ENCODE measurements at places on chromosomes 2 and 18. TPM values are rescaled to one million over a fixed set of nuclear protein-coding genes. Genes with fewer than 3 reads are reported as not detected.

The SPP2 gene
- total RNA-seq, result not detected

The LRRFIP1 gene
- total RNA-seq, result 84.7 TPM

The PRLH gene
- not detected for total RNA-seq

The UNC80 gene
- total RNA-seq, result not detected

The IL36A gene
- not detected for total RNA-seq

The ATAD2B gene
- 15.8 TPM for total RNA-seq

The FSIP2 gene
- 1.7 TPM for total RNA-seq

The TMEM17 gene
- 3.8 TPM for total RNA-seq

The MEP1B gene
- not detected for total RNA-seq

DNA sequence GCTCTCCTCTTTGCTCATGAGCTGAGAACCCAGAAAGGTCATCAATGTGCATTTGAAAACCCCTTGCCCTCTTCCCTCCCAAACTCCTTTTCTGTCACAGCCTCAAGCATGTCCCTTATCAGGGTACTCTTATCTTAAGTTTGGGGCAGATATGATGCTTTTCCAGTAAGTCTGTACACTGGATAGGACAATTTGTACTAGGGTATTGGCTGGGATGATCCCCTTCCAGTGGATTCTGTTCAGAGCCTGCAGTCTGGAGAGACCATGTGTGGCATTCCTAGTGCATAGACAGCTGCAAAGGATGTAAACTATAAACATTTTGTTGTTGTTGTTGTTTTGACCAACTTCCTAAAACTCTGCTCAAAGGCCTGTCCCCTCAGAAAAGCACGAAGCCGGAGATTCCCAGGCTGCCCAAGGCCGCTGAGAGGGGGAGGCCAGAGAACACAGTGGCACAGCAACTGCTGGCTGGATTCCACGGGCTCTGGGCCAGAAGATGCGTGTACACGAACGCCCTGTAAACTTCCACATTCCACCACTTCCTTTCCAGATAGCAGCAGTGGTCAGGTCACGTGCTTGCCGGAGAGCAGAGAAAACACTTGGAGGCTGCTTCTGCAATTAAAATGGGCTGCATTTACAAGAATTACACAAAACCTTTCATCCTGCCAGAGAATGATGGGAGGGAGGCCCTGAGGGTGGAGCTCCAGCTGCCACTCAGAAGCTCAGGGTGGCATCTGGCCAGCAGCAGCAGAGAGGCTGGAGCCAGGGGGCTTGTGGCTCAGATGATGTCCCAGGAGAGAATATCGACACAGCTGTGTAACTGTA lies 42.1 kb downstream of the BMP10 start:
- peak overlapping the region; percentile 32 for H3K4me3 ChIP-seq
- peaks cover 35% of the 10 kb centered on the region for H3K4me1 ChIP-seq
- no peak for DNase-seq
- peak overlapping the region; percentile 56 for H3K27ac ChIP-seq

- peaks cover 16% of the 10 kb centered on the region for H3K4me1 ChIP-seq
- peaks cover 30% of the 10 kb centered on the region for H3K36me3 ChIP-seq
- DNase-seq, result no peak
- no peak overlapping the region for H3K4me3 ChIP-seq
Measured at GRCh38 chr2:170073288-170073687, 104.7 kb upstream of the MYO3B start.

GRCh38 chr2:238816291-238816690 lies 31.6 kb upstream of the TWIST2 start:
- no peak for DNase-seq
- H3K27ac ChIP-seq, result no peak overlapping the region
- no peaks in the 10 kb centered on the region for H3K36me3 ChIP-seq
- H3K27me3 ChIP-seq, result peaks cover 37% of the 10 kb centered on the region
- no peak overlapping the region for H3K4me3 ChIP-seq
- no peaks in the 10 kb centered on the region for H3K4me1 ChIP-seq

GRCh38 chr2:101408925-101409324 lies 21.6 kb upstream of the CREG2 start:
- peaks cover 33% of the 10 kb centered on the region for H3K27me3 ChIP-seq
- H3K36me3 ChIP-seq, result no peaks in the 10 kb centered on the region
- no peak overlapping the region for H3K4me3 ChIP-seq
- DNase-seq, result no peak

DNA sequence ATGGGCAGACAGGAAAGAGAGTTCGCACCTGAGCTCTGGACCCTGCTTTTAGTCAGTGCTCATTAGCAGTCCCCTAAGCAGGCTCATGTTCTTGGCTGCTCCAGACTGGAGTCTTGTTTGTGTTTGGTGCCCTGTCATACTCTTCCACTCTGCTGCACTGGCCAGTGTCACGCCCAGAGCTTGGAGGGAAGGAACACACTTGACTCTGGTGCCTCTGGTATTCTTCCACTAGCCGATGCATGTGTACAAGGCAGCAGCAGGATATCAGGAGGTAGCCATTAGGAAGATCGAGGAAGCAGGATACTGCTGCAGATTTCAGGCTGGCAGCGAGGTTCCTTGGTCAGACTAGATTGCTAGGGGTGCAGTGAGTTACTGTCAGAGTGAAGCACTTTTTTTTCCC lies 81.4 kb upstream of the B3GNT2 start:
- H3K4me1 ChIP-seq, result peaks cover 16% of the 10 kb centered on the region
- H3K36me3 ChIP-seq, result peaks cover 3% of the 10 kb centered on the region
- H3K4me3 ChIP-seq, result no peak overlapping the region
- no peaks in the 10 kb centered on the region for H3K27me3 ChIP-seq
- no peak overlapping the region for H3K27ac ChIP-seq
- no peak for DNase-seq

DNA sequence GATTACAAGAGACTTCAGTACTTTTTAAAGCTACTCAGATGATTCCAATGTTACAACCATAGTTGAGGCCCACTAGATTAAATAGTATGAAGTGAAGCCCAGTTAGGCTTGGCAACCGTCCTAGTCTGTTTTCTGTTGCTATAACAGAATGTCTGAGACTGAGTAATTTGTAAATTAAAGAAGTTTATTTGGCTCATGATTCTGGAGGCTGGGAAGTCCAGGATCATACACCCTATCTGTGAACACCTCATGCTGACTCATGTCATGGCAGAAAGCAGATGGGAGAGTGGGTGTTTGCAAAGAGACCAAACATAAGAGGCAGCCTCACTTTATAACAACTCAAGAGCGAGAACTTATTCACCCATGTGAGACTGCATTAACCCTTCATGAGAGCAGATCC lies 63.1 kb downstream of the CCDC150 start:
- no peaks in the 10 kb centered on the region for H3K27me3 ChIP-seq
- H3K4me3 ChIP-seq, result no peak overlapping the region
- H3K36me3 ChIP-seq, result no peaks in the 10 kb centered on the region
- H3K4me1 ChIP-seq, result no peaks in the 10 kb centered on the region

DNA sequence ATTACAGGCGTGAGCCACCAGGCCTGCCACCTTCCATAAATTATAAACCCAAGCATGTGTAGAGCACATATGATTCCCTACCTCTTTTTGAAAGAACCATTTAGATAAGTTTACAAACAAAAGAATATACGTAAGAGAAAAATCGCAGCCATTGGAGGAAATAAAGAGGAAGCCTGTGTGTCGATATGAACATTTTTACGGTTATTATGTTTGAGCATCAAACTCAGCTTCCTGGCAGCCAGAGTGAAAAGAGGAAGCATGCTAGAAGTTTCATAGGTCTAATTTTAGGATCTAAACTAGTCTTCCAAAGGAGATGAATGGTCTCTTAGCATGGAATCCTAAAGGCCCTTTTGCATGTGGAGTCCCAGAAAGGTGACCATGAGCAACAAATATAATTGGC lies 104.3 kb downstream of the PLB1 start:
- no peaks in the 10 kb centered on the region for H3K36me3 ChIP-seq
- no peak overlapping the region for H3K27ac ChIP-seq
- no peak overlapping the region for H3K4me3 ChIP-seq
- no peaks in the 10 kb centered on the region for H3K27me3 ChIP-seq

- H3K4me3 ChIP-seq, result peak overlapping the region; percentile 70
- no peak overlapping the region for H3K27ac ChIP-seq
- no peaks in the 10 kb centered on the region for H3K36me3 ChIP-seq
- no peak for DNase-seq
Measured at GRCh38 chr2:172426635-172427255, 641 bp upstream of the ITGA6 start.

GRCh38 chr2:205785507-205786260 lies 103.4 kb downstream of the NRP2 start:
- H3K4me3 ChIP-seq, result no peak overlapping the region
- H3K27me3 ChIP-seq, result no peaks in the 10 kb centered on the region
- H3K27ac ChIP-seq, result no peak overlapping the region
- DNase-seq, result no peak

DNA sequence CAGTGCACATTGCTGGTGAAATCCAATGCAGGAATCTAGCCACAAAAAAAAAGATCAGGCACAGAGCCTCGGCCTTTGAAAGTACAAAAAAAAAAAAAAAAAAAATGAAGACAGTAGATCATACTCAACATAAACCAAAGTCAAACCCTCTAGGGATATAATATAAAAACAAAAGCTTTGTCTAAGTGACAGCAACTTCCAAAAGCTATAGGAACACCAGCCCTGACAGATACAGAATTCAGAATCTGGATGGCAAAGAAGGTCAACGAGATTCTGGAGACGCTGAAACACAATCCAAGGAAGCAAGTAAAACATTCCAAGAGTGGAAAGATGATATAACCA lies 54.0 kb upstream of the SCN1A start:
- no peak overlapping the region for H3K4me3 ChIP-seq
- H3K27ac ChIP-seq, result peak overlapping the region; percentile 85
- no peaks in the 10 kb centered on the region for H3K27me3 ChIP-seq
- H3K36me3 ChIP-seq, result no peaks in the 10 kb centered on the region
- H3K4me1 ChIP-seq, result peaks cover 14% of the 10 kb centered on the region

DNA sequence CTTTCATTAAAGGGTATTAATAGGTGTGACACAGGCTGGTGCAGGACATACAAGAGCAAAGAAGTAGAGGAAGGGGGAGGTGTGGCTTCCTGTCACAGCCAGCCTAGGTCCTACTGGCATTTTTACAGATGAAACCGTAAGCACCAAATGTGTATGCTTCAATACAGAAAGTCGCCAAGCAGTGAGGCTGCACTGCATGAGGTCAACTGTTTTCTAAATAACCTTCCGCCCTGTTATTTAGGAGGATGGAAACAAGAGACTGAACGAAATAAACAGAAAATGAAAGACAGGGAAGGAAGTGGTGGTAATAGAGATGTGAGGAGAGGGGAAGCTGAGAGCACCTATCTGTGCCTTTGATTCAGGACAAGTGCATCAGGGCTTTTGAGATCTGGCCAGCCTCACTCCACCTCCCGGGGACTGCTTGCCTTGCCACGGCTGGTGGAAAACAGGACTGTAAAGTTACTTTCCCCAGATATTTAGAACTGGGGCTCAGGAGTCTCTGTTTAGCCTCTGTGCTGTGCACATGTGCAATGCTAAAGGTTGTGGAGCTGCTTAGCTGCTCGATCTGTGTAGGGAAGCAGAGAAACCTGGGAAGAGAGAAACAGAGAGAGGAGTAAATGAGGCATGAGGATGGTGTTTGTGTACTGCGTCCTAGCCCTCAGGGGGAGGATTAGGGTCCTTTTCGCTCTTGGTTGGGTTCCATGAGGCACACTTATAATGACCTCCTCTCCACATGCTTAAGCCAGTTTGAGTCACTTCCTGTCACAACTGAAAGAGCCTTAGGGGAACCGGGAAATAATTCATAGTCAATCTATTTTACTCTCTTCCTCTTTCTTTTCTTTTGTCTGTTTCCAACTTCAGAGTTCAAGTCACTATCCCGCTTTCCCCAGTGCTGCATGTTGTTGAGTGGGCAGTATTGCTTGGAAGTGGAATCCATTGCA lies 62.3 kb upstream of the BOD1L2 start:
- peaks cover 1% of the 10 kb centered on the region for H3K36me3 ChIP-seq
- no peaks in the 10 kb centered on the region for H3K4me1 ChIP-seq
- H3K4me3 ChIP-seq, result no peak overlapping the region
- H3K27me3 ChIP-seq, result peaks cover 13% of the 10 kb centered on the region

DNA sequence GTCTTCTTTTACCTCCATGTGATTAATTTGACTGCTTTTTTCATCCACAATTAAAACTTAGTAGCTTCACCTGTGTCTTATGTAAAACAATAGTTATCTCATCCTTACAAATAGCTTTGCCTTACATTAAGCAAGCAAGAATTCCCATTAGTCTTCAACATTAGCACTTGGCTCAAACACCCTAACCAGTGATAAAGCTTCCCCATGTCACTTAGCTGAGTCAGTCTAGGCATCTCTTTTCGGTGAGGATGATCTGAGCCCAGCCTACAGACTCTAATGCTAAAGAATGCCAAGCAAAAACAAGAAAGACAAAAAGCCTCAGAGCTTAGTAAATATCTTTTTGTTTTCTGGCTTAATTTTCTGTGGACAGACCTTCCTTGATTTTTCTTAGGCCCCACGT lies 26.1 kb downstream of the GAD1 start:
- no peak for DNase-seq
- no peaks in the 10 kb centered on the region for H3K36me3 ChIP-seq
- H3K4me1 ChIP-seq, result peaks cover 12% of the 10 kb centered on the region
- H3K27me3 ChIP-seq, result peaks cover 10% of the 10 kb centered on the region
- H3K27ac ChIP-seq, result no peak overlapping the region
- H3K4me3 ChIP-seq, result no peak overlapping the region

DNA sequence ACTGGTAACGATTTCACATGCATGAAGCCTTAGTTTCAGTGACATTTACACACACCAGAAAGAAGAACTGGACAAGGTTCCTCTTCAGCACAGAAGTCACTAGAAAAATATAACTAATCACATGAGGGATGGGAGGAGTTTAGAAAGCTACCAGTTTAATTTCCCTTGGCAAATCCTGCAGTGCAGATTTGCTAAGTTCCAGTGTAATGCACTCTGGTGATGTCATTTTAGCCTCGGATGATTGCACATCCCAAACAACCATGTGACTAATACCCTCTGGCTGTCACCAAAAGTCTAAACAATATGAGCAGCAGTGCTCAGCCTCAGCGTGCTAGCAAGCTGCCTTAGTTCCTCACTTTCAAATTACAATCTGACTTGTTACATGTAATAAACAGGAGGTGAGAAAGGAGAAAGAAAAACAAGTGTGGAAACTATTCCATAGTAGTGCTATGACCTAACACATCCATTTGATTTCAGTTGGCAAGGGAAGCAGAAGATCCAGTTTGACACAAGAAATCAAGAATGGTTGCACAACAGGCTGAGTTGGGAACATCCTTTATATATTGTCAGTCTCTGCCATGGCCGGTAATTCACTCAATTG lies 35.3 kb upstream of the PPP1CB start:
- H3K36me3 ChIP-seq, result no peaks in the 10 kb centered on the region
- no peak for DNase-seq
- peaks cover 42% of the 10 kb centered on the region for H3K4me1 ChIP-seq
- H3K27me3 ChIP-seq, result no peaks in the 10 kb centered on the region

GRCh38 chr18:69898241-69898861 lies 49.3 kb downstream of the CD226 start:
- no peaks in the 10 kb centered on the region for H3K36me3 ChIP-seq
- H3K4me3 ChIP-seq, result no peak overlapping the region
- H3K4me1 ChIP-seq, result no peaks in the 10 kb centered on the region
- no peaks in the 10 kb centered on the region for H3K27me3 ChIP-seq
- no peak overlapping the region for H3K27ac ChIP-seq

GRCh38 chr2:144619760-144620159 lies 99.8 kb upstream of the ZEB2 start:
- H3K36me3 ChIP-seq, result peaks cover 8% of the 10 kb centered on the region
- no peak for DNase-seq
- no peak overlapping the region for H3K4me3 ChIP-seq
- H3K4me1 ChIP-seq, result no peaks in the 10 kb centered on the region
- no peaks in the 10 kb centered on the region for H3K27me3 ChIP-seq

Measured in chondrocyte (in vitro differentiated cells).